Activated T-cell treated with anti-CD3 and anti-CD28 coated beads for 1 hour (primary cell): ENCODE measurements at places on chromosomes 5 and 9.

DNA sequence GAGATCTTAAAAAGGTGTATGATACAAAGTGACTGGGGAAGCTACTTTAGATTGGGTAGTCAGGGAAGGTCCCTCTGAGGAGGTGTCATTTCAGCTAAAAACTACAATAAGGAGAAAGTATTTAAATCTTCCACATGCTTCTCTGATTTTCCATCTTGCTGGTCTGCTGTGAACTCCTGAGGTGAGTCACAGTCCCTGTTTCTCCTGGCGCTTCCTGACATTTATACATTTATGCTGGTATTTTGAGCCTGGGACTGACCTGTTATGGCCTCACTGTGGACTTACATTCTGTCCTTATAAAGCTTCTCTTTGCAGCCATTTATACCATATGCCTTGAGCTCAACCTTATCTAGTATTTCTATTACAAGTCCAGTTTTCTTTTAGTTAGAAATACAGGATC lies 95.1 kb downstream of the MED27 start:
- DNase-seq: no peak

DNA sequence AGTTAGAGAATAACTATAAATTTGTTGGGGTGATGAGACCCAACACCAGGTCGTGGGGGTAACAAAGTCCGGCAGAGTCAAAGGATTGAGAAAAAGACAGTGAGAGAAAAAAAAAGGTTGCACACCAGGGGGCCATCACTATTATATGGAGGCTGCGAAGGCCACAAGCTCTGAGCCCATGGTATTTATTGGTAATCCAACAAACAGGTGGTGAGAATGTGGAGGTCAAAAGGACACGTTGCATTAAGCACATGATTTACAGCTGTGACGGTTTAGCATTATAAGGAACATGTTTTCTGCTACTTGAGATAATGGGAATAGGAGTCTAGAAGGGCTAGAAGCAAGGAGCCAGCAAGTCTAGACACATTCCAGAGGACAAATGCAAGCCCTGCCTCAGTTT lies 2202.2 kb upstream of the C9orf72 start:
- DNase-seq: no peak

- DNase-seq: no peak
Measured at GRCh38 chr5:73496984-73497457, 1.2 kb upstream of the BTF3 start.

DNA sequence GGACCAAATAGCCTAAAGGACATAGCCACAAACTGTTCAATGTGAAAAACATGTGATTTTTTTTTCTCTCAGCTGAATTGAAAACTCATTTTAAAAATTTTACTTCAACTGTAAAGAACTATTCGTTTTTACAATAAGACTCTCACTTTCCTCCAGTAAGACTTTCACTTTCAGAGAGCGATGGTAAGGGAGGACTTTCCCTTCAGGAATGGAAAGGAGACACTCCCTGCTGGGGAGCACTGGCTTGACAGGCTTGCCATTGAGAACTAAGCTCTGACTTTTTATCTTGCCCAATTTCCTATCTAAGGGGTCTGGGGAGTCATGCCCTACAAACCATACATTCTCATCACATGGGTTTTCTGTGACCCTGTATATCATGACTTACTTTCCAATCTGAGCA lies 186.7 kb downstream of the CFAP90 start:
- no peak for DNase-seq

- no peak for DNase-seq
Measured at GRCh38 chr5:154267516-154267915, 77.0 kb downstream of the GALNT10 start.

DNA sequence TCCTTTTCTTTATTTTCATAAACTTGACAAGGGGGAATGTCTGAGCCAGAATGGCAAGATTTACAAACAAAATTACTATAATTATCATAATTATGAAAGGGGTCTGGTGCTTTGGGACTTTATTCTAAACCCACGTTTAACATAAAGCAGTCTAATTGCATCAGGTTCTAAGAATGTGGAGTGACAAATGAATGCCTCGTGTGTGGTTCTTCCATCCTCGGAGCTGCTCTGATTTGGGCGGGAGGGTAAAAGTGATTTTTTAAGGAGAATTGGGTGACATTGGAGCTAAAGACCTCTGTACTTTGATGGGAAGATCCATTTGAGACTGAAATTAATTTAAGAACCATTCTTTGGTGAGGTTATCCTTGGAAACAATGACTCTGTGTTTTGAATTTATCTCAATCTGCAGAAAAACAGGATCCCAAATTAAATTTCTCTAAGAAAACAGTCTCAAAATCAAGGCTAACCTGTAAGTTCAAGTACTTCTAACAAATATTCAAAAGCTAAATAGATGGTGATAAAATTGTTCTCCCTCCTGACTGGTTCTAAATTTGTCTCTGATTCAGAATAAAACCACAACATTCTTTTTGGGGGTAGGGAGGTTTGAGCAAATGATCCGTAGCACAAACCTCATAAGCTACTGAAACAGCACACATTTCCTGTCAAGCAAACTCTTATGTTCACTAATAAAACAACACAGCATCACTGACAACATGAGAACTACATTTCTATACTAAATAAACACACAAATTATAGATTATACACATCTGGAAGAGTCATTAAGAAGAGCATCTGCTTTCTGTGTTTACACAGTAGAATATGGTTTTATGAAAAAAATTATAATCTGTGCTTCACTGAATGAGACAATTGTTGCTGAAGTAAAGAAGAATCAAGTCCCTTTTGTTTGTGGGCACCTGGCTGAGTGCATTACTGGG lies 85.5 kb downstream of the DCP2 start:
- DNase-seq: no peak

- DNase-seq: no peak
Measured at GRCh38 chr5:144017631-144018030, 152.8 kb downstream of the YIPF5 start.

DNA sequence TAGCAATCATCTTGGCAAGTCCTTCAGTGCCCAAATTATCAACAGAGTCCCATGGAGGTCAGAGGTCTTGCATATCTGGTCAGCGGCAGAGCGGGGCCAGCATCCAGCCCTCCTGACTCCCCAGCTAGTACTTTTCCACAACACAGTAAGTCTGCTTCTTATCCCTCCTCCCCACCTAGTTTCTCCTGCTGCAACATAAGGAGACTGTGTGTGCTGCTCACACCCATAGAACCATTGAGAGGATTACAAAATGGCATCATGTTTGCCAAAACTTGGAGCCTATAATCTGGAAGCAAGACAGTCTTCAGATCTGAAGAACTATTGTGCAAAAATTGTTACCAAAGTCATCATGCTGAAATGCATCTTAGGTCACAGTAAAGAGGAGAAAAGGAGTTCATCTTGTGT lies 125.8 kb upstream of the ZNF366 start:
- no peak for DNase-seq

DNA sequence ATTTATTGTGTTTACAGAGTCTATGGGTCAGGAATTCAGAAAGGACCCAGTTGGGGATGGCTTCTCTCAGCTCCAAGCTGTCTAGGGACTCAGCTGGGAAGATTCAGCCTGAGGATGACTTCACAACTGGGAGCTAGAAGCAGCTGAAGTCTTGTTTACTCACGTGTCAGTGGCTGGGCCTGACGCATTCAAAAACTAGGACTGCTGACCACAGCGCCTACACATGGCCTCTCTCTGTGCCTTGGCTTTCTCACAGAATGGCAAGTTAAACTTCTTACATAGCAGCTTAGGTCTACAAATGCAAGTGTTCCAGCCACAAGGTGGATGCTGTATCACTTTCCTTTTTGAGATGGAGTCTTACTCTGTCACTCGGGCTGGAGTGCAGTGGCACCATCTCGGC lies 16.3 kb upstream of the PPP2CA start:
- DNase-seq: no peak
